ENCODE measurements at places on chromosomes 5 and 9.

GRCh38 chr5:108386345-108387061 is 4.6 kb upstream of the FBXL17 start:
- DNase-seq = no peak

GRCh38 chr9:32220750-32221149 is 163.7 kb upstream of the ACO1 start:
- DNase-seq = no peak

- DNase-seq = no peak
These were observed 17.1 kb upstream of the IL6ST start for GRCh38 chr5:56011835-56012234.

- no peak for DNase-seq
These were observed at the start of gene PROB1 for GRCh38 chr5:139394654-139395566. Gene PROB1 (minus strand): TSS chr5:139395104. CDS start chr5:139395081, 23 bp downstream.

- no peak for DNase-seq
These were observed 95.1 kb upstream of the VCAN start for GRCh38 chr5:83376461-83376860.

- DNase-seq = no peak
These were observed 102.4 kb upstream of the RFX3 start for GRCh38 chr9:3628239-3628638.

DNA sequence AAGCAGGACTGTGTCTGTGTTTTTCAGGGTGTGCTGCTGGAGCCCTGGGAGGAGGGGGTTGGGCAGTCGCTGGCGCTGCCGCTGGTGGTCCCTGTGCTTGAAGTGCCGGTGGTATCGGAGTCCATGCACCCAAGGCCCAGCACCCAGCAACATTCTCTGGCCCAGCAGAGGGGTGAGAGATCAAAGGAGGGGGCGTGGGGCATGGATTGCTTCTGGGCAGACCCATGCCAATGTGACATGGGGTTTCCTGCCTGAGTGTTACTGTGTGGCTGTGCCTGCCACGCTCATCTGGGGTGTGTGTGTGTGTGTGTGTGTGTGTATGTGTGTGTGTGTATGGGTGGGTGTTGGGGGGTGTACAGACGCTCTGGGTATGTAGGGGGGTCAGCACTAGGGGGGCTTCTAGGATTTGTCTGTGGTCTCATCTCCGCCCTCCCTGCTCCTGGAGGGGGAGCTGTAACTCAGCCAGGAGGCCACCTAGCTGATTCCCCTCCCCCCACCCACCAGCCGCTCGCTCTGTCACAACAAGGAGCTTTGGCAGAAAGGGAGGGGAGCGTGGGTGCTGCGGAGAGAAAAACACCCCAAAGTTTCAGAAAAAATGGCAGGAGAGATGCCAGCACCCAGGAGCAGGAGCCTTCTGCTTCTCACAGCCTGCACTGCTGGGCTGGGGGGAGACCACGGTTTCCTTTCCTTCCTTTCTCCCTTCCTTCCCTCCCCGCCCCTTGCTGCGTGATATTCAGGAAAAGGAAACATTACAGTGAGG is 35.9 kb upstream of the HSPA9 start:
- DNase-seq = no peak

- DNase-seq = no peak
These were observed 24.6 kb downstream of the PIK3R1 start for GRCh38 chr5:68240202-68240601.

- DNase-seq = no peak
These were observed at the start of gene ADAMTS19 for GRCh38 chr5:129459777-129460671. Gene ADAMTS19 (plus strand): TSS chr5:129460298. CDS start chr5:129460392, 94 bp downstream.
